ENCODE measurements at places on chromosomes 7 and 10.

- DNase-seq: no peak
These were observed 162.8 kb upstream of the ZMIZ1 start for GRCh38 chr10:78905957-78906308.

DNA sequence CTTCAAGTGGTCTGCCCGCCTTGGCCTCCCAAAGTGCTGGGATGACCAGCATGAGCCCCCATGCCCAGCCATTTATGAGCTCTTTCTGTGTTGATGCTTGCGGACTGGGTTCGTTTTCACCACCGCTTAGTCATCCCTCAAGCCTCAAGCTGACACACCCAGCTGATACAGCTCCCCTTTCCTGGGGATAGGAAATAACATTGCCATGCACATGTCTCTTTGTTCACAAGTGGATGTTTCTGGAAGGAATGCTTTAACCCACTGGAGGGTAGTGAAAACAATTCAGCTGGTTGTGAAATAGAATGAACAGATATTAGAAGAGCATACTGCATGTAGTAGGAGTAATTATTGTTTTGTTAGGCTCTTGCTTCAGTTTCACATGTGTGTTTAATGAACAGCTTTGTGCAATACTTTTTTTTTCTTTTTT, 8.5 kb upstream of the METTL27 start:
- no peak for DNase-seq

DNA sequence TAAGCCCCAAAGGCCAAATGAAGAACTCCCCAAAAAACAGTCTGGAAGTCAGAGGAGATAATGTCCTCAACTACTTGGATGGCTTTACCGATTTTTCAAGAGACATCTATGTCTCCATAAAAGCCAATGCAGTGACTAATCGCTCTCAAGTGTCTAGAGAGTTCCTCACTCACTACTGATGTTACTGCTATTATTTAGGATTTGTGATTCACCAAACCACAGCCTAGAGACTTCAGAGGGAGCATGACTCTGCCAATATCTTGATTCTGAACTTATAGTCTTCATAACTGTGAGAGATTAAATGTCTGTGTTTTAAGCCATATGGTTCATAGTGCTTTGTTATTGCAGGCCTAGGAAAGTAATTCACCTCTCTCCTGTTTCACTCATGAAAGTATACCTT, 160.2 kb downstream of the IPMK start:
- DNase-seq: no peak

DNA sequence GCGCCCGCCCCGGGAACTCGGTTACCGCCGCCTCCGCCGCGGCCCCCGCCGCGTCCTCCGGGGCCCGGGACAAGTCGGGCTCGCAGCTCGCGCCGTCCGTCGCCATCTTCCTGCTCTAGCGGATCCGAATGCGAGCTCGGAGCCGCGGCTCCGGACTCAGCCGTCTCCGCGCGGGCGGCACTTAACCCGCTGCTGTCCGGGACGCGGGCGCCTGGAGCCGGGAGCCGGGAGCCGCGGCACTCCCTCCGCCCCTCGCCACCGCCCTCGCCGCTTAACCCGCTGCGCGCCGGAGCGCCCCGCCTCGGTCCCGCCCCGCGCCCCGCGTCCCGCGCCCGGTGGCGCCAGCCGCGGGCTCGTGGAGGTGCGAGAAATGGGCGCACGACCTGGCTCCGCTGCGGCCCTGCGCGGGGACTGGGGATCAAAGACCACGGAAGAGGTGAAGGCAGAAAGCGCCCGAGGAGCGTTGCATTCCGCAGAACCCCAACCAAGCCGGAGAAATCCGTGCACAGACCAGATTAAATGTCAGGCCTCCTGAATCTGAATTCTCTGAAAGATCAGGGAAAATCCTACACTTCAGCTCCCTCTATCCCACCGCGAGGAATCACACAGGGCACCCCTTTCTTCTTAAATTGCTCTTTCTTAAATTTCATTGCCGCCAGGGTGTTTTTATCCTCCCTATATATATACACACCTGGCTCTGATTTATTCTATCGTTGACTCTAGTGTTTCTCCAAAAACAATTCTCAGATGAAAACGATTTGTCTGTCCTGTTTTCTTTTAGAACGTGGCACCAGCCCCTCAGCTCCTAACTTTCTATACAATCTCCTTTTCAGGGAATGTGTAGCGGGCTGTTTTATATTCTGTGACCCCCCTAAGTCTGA, at the start of gene CTTNBP2:
Gene CTTNBP2, minus strand, starts transcription at position 132 of the 881 bp plus-strand sequence. Its CDS starts 26 bp downstream, at position 106.
- DNase-seq: no peak

DNA sequence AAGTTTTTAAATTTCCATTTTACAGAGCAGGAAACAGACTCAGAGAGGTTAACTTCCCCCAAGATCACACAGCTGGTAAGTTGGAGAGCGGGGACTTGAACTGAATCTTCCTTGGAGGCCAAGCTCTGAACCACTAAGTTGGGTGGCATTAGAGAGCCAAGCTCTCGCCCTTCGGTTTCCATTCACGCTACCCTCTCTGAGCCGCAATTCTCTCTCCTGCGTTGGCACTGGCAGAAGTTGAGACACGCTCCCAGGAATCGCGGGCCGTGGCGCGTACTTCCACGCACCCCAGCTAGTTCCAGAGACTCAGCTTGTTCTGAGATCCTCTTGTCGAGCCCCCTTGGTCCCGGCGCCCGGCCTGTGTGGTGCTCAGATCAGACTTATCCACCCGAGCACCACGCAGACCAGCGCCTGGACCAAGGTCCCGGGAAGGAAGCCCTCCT, 29.3 kb upstream of the VAX1 start:
- DNase-seq: no peak

GRCh38 chr7:130912082-130912861, 178.3 kb upstream of the KLF14 start:
- no peak for DNase-seq

GRCh38 chr7:65971021-65971420, 11.0 kb downstream of the GUSB start:
- DNase-seq: no peak

DNA sequence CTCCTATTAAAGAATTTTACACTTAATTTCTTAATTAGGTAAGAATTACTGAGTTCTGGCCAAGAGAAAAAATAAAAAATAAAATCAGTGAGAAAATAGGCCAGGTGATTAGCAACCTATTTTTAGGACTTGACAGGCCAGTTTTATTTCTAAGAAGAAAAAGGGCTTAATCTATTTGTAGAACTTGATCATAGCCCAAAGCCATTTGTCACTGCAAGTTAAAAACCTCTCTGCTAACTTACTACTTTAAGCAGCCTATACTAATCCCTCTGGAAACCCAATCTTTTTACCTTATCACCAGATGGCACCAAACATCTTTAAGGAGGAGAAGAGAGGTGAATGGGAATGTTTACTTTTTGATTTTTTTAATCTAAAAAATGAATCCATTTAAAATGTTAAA, 222.1 kb upstream of the RHOBTB1 start:
- DNase-seq: no peak

DNA sequence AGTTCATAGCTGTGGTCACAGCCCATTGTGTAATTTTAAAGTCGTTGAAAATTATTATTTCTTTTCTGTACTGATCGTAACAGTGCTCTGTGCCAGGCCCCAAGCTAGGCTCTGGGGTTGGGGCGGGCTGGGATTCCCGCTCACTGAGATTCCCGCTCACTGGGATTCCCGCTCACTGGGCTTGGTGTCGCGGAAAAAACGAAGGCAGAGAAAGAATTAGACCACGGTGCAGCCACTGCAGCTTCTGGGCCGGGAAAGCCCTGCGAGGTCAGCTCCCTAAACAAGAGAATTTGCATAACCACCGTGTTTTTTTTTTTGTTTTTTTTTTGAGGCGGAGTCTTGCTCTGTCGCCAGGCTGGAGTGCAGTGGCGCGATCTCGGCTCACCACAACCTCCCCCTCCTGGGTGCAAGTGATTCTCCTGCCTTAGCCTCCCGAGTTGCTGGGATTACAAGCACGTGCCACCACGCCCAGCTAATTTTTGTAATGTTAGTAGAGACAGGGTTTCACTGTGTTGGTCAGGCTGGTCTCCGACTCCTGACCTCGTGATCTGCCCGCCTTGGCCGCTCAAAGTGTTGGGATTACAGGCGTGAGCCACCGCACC, 31.2 kb downstream of the FOXK1 start:
- no peak for DNase-seq

DNA sequence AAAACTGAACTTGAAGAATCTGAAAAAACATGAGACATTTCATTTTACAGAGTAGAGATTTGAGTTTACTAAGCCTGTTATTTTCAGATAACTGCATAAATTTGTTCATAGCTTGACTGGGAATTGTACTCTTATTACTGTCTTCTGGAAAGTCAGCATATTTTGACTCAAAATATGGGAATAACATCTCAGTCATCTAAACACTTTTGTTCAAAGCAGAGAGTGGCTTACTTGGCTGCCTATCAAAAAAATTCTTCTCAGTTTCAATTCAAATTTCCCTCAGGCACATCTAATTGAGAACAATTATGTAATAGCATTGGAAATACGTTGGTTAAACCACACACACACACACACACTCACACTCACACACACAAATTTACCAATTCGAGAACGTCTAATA, 384.6 kb downstream of the ARL4A start:
- no peak for DNase-seq

- DNase-seq: no peak
These were observed 39.7 kb downstream of the TES start for GRCh38 chr7:116249969-116250553.

GRCh38 chr10:20986049-20986448, 88.9 kb upstream of the NEBL start:
- no peak for DNase-seq

GRCh38 chr10:47169581-47169980, 130.4 kb upstream of the GDF10 start:
- no peak for DNase-seq

DNA sequence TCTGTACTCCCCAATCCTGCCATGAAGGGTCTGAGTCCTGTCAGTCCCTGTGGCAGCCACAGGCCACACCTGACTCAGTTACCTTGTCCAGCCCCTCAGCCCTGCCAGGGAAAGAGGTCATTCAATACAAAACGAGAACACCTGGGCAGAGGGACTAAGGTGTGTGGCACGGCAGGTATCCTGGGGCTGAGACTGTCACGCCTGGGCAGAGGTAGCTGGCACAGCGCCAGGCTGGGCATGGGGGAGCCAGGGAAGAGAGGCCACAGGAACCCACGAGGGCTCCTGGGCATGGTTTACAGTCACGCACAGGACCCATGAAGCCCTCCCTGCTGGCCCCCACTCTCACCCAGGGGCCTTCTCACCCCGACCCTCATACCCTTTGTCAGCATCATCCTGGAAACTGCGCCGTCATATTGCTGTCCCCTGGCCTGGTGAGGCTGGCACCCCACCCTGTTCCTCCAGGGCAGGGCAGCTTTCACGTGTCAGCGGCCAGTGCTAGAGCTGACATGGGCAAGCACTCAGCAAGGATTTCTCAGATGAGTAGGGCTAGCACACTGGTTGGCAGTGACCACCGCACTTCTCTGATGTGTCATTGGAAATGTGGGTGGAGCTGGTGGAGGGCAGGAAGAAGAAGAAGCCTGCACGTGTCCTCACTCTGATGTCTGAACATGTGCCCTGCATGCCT, 42.7 kb downstream of the LRRC18 start:
- no peak for DNase-seq

DNA sequence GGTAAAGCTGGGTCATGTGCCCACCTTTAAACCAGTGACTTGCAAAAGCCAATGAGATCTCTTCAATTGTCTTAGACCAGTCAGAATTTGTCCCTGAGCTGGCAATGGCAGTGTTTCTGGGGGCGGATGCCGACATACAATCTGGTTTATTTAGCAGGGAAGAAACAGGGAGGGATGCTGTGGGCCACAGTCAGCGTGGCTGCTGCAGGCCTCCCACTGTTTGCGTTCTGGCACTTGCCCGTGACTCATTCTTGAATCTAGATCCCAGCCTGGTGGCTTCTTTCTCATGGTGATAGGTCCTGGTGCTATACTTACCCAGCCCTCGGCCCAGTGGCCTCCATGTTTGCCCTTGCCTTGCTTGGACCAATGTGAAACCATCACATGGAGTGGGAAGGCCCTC, 3.1 kb upstream of the CPA1 start:
- DNase-seq: no peak

- no peak for DNase-seq
These were observed 746.0 kb upstream of the POT1 start for GRCh38 chr7:125675640-125676039.

GRCh38 chr10:84762754-84763394, 434.5 kb downstream of the CCSER2 start:
- DNase-seq: no peak

- no peak for DNase-seq
These were observed 209.3 kb upstream of the PLXDC2 start for GRCh38 chr10:19606968-19607367.

- DNase-seq: no peak
These were observed 1197.7 kb upstream of the CELF2 start for GRCh38 chr10:9819756-9820494.

DNA sequence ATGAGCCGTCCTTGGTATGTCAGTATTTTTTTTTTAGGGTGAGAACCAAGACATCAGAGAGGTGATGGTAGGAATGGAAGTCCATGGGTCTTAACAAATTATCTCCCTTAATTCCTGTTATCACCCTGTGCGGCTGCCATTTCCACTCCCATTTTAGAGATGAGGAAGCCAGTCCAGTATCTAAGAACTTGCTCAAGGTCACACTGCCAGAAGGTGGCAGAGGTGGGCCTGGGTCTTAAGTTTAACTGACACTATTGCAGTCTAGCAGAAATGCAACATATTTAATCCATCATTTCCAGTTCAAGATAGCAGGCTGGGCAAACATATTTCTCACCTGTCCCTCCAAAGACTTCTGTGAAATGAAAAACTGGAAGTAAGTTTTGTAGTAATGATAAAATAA, 108.3 kb downstream of the GLI3 start:
- DNase-seq: no peak

DNA sequence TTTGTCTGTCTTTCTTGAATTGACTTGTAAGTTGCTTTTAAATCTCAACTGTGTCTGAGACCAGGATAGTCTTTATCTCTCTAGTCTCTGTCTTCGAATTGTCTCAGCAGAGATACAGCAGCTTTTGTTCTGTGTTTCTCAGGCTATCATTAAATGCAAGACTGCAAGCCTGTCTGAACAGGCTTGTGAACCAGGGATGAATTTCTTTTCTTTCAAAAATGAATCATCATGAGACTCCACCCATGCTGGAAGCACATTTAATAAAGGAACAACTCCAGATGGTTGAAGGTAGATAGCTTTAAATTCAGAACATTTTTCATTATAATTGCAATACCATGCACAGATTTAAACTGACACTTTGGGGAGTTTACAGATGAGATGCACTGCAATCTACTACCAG, 155.9 kb downstream of the SEC23IP start:
- DNase-seq: no peak

DNA sequence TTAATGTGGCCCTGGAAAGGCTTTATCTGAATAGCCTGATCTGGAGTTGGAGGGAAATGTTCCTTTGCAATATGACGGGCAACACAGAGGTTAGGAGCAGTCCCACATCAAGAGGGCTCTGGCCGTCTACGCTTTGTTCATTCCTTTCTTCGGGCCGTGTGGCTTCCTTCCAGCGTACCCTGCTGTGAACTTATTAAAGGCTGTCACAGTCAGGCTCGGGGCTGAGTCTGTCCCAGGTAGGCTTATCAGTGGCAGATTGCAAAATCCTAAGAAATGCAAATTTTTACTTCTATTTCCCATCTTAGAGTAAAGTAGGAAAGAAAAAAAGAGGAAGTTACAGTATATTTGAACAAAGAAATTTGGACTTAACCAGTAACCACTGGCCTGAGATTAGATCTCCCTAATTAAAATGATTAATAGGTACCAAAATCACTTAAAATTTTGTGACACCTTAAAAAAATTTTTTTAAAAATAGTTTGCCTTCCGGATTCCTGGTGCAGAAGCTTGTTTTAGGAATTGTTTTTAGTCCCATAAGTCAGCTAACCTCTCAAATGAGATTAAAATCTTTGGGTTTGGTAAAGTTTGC, 453.1 kb upstream of the MKI67 start:
- no peak for DNase-seq

GRCh38 chr7:41976411-41976810, 260.6 kb downstream of the GLI3 start:
- DNase-seq: no peak

All from stimulated activated CD8-positive, alpha-beta memory T cell treated with anti-CD3 and anti-CD28 coated beads, Interleukin-2, amount 100 ng/mL, for 1 hour (primary cell).